Left colon (tissue), 2 donors: ENCODE measurements at places on chromosomes 3 and 15. TPM values are rescaled to one million over a fixed set of nuclear protein-coding genes. Genes with fewer than 3 reads are reported as not detected.

Gene OR5K1
- total RNA-seq: not detected

Gene GP5
- not detected for total RNA-seq

Gene CNTN4
- total RNA-seq: 16.8 TPM

Gene ADAMTS17
- 5.9 TPM for total RNA-seq

Gene PPP2R3A
- total RNA-seq: 28.2 TPM

Gene SUSD5
- total RNA-seq: 0.37 TPM

Gene TEX55
- total RNA-seq: not detected

Gene CYP8B1
- not detected for total RNA-seq

- DNase-seq: no peak
These were observed 5.8 kb downstream of the TRA2B start for GRCh38 chr3:185931777-185932612.

DNA sequence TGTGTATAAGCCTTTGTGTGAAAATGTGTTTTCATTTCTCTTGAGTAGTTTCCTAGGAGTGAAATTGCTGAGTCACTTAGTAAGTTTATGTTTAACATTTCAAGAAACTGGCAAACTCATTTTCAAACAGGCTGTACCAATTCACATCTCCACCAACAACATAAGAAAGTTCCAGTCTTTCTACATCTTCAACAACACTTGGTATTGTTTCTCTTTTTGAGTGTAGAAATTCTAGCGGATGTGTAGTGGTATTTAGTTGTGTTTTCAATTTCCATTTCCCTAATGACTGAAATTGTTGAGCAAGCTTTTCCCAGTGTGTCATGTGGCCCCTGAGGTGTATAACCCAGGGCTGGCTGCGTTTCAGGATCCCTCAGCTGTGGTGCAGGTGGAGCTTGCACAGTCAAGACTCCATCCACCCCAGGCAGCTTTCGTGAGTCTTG lies 258.5 kb downstream of the PDCD6IP start:
- no peak for DNase-seq

DNA sequence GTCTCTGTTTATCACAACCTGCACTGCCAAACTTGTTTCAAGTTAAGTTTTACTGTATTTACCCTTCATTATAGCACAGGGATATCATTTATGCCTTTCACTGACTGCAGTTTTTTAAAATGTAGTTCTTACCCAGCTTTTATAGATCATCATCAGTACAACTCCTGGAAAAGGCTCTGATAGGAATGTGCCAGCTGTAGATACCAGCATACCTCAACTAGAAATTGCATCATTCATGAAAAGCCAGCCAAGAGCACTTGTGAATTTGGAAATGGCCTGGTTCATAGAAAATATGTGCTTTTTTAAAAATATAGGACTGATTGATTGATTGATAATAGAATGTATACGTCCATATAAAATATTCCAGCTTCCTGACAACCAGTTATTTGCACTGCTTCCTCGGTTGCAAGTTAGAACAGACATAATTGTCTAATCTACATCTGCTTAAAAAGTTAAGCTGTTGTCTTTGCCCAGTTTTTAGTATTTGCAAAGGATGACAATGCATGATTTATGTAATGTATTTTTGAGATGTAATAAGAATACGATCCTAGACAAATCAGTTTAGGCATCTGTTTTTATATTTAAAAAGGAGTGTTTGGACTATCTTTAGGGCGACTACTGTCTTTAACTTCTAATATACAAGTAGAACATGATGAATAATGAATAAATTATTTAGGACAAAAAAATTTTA lies 58.5 kb downstream of the DCUN1D1 start:
- DNase-seq: no peak

GRCh38 chr3:13213911-13214846 lies 140.9 kb upstream of the IQSEC1 start:
- no peak for DNase-seq

GRCh38 chr3:32696523-32696922 lies 11.5 kb downstream of the CNOT10 start:
- DNase-seq: no peak

GRCh38 chr15:91849749-91850161 lies 3.8 kb upstream of the SLCO3A1 start:
- no peak for DNase-seq

DNA sequence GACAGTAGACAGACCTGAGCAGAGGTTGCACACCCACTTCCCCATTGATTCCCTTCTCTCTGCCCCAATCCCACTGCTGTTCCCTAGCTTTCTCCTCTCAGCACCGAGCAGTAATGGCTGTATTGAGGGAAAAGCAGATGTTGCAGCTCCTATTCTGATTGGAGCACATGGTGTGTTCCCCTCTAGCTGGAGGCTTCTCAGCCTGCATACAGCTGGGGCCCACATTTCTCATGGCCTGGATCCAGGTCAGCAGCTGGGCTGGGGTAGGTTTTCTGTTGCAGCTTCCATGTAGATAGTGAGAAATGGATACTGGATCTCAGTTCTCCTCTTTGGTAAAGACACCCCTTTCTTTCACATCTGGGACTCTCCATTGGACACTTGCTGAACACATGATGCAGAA lies 50.1 kb downstream of the RYR3 start:
- DNase-seq: peak; percentile 7

- DNase-seq: no peak
These were observed 235.3 kb upstream of the ST8SIA2 start for GRCh38 chr15:92158426-92158825.

- DNase-seq: no peak
These were observed 140.8 kb downstream of the ADAM10 start for GRCh38 chr15:58608711-58609110.

GRCh38 chr3:160184655-160185054 lies 40.6 kb upstream of the C3orf80 start:
- DNase-seq: no peak

DNA sequence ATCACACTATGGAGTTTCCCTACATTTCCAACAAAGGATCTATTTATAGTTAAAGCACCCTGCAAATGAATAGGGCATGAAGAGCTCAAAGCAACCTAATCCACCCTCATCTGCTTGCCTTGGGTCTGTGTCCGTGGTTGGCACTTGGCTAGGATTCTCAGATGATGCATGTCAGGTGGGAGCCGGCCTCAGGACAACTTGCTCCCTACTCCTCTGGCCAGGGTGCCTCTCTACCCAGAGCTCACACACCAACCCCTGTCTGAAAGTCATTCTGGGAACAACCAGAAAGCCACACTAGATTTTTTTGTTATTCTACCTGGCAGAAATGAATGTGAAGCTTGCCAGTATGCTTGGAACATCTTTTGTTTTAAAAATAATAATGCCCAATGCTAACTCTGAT lies 13.2 kb downstream of the ARHGEF3 start:
- no peak for DNase-seq

DNA sequence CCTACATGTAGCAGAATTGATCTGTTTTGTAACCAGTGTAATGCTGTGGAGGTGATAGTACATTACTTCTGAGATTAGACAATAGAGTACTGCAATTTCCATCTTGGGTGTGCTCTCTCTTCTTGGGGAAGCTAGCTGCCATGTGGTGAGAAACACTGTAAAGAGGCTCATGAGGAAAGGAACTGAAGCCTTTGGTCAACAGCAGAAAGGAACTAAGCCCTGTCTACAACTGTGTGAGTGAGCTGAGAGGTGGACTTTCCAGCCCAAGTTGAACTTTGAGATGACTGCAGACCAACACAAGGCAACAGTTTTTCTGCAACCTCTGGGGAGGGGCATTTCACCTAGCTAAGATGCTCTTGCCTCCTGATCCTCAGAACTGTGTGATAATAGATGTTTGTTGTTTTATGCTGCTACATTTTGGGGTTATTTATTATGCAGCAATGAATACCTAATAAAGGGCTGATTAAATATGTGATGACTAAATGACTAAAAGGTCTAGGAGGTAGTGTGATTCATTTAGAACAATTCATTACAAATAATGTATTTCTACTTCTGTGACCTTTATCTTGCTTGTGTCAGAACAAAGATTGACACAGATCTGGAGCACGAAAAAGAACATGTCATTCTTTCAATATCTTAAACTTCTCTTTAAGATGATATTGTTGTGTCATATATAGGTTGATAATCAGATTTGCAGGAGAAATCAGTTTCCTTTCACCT lies 121.6 kb upstream of the THRB start:
- DNase-seq: no peak

DNA sequence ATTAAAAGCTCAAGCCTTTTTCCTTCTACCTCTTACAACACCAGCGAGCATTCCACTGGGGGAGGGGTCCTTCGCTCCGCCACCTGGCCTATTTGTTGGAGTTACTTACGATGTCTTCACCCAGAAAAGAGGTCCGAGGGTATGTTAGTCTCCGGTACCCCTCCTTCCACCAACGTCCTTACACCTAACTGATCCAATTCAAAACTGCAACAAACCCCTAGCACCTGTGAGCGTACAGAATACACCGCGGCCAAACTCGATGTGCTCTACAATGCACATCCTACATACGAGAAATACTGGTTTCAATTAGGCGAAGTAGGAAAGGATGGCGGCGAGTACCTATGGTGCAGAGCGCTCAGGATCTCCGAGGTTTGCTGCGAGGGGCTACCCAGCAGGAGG lies 944 bp downstream of the SLITRK3 start:
- no peak for DNase-seq

DNA sequence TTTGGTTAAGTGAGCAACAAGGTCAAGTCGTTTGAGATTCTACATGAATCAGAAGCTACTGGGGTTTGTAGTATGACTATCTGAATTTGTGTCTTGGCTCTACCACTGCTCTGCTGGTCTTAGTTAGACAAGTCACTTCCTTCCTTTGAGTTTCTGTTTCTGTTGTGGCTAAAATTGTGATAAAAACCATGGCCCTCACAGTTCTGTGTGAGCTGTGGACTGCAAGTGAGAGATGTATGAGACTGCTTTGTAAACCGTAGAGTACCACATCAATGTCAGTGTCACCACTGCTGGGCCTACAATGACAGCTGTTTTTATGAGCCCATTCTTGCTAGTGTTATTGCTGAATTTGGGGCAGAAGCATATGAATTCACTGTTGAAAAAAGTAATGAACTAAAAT lies 32.7 kb downstream of the RARB start:
- DNase-seq: no peak

- DNase-seq: no peak
These were observed 2.1 kb upstream of the AMIGO3 start for GRCh38 chr3:49721596-49721895.

GRCh38 chr15:93173369-93173768 lies 84.4 kb upstream of the RGMA start:
- DNase-seq: no peak

DNA sequence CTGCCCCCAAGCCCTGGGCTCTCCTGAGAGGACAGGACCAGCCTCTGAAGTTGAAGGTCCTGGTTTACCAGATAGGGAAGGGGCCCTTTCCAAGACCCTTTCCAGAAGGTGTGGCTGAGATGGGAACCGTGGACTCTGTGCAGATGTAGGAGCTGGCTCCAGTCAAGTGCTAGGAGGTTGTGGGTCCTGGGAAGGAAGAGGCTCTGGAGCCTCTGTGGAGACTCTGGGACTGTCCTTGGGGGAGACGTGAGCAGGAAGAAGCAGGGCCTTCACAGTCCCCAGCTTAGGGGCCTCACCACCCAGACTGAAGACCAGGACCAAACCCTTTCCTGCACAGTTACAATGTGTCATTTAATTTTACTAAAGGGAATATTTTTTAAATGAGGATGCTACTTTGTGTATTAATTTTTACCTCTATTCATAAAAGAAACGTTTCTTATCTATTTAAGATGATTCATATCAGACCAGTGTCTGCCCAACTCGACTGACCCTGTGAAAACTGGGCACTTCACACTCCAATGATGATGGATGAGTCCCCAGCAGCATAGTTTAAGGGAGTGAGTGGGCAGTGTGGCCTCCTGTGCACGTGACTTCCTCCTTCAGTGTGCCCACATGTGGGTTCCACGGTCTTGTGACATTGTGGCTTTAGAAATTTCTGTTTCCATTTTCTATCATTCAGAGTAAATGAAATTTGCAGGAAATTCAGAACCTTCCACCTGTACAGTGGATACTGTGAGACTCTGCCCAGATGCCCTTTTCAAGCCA lies 10.9 kb downstream of the CCR5AS start:
- DNase-seq: no peak

GRCh38 chr3:45002720-45003119 lies 23.4 kb upstream of the CLEC3B start:
- no peak for DNase-seq

GRCh38 chr15:35151782-35152181 lies 66.7 kb upstream of the NANOGP8 start:
- DNase-seq: no peak

- no peak for DNase-seq
These were observed 43.4 kb upstream of the AGBL1 start for GRCh38 chr15:86036243-86036642.

DNA sequence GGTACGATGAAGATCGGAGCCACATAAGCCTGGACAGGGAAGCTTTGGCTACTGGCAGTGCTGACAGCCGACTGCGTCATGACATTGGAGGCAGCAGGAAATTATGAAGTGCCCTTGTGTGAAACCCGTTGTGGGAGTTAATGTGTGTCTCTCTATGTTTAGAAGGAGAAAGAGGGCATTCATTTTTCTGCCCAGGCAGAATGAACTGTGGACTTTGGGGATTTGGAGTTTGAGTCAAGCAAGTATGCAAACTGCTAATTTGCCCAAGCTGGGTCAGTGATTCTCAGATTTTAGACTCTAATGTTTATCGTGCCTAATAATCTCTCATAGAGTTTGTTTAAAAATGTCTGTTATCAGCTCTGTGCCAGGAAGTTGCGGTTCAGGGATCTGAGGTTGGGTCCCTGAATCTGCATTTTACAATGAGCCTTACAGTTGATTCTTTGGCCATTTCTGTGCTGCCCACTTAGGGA lies 5.6 kb downstream of the CTXND1 start:
- no peak for DNase-seq

DNA sequence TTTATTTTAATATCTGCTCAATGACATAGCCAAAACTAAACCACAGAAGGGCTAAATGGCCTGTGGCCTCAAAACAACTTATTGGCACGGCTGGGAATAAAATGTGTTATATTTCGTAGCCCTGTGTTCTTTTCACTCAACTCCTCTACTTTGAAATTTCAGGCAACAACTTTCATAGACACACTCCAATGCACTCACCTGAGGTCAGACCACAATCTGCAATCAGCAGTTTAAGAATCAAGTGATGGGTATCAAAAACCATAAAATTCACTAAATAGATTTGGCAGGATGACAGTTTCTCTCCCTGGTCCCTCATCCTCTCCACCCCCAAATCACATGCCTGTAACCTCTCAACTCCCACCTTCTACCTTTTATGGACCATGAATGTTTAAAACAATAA lies 2.0 kb upstream of the CD200R1 start:
- no peak for DNase-seq

GRCh38 chr3:69462022-69462825 lies 76.3 kb upstream of the FRMD4B start:
- DNase-seq: no peak

DNA sequence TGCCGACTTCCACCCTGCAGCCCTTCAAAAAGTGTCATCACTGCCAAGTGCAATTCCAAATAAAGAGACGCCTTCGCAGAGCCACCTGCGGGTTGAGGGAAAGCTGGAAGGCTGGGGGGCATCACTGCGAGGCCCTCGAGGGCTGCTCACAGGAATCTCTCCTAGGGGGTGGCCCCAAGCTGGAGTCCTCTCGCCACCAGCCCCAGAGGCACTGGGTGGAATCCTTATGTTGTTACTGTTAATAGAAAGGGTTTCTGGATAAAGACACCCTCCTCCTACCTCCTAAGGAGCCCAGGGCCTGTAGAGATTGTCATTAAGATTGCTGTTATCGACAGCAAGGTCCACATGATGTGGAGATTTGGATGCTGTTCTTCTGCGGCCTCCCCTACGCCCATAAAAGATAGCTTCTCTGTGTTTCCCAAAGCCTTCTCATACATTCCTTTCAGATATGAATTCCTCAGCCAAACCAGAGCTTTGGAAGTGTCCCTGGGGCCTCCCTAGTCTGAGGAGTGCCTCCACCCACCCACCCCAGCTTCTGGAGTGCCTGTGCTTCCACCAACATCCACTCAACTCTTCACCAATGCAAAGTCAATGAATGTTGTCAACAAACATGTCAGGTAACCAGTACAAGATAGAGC lies 512.7 kb downstream of the SHQ1 start:
- no peak for DNase-seq
